ENCODE measurements at places on chromosomes 2 and 18.

DNA sequence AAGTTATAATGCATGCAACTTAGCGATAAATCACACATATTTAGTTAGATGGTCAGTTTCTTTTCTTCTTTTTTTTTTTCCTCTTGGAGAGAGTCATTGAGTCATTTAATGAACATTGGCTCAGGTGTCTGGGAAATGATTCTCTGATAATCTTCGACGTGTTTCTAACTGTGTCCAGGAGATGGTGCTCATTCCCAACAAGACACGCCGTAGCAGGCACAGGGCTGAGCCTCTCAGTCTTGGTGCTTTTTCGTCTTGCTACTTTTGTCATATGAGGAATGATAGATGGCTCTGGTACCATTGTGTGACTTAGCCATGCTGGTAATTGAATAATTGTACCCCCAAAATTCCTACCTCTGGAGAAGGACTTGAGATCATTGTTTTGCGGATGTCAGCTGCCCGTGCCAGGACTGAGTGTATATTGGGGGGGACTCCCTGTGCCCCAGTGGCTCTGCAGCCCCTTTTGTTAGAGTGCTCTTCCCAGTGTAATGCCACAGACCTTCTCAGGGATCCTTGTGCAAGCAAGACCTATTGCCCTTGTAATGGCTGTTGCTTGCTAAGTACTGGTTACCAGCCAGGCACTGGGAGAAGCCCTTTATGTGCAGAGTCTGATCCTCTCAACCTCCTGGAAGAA lies 107.6 kb upstream of the CYRIA start:
- DNase-seq = peak; percentile 66

DNA sequence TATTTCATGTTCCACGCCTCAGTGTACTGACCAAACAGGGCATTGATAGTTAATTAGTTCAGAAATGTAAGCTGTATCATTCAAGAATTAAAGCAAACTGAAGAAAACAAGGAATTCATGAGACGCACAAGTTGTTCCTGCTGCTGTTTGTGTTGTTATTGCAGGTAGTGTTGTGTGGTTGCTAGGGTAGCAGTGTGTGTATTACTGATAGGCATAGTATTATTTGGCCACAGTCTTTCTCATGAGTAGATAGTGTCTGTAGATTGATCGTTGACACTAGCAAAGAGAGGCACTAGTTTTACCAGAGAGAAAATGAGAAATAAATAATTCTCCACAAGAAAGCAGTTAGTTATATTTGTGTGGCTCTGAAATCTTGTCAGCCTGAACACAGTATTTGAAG lies 548.6 kb downstream of the LRP1B start:
- DNase-seq = no peak

DNA sequence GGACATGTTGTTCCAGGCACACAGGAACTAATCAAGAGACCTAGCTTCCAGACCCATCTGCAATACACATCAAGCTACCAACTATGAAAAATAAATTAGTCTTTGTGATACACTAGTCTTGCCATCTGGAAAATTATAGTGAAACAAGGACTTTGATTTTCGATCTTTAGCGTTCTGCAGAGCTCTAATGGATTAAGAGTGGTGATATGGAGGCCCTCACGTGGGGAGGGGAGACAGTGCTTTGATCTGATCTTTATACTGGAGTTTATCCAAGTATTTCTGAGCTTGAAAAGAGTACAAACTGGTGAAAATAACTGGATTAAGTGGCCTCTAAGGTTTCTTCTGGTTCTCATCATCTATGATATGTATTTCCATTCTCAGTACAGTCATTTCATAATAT lies 273.4 kb upstream of the CDH7 start:
- DNase-seq = no peak

GRCh38 chr2:134195341-134195740 lies 58.5 kb upstream of the MGAT5 start:
- no peak for DNase-seq

DNA sequence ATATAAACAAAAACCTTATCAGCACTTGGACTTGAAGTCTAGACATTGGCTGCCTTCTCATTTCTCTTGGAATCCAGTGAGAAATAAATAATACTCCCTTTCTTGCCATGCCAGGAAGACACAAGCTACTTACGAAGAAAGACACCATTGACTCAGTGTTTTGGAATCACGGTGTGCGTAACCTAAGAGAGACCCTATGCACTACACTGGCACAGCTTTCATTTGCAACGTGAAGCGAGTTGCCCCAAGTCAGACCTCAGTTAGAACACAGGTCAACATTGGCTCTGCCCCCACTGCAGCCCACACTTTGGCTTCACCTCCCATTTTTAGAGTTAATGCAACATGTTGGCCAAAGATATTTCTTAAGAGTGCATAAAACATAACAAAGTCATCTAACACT lies 54.2 kb downstream of the PIEZO2 start:
- DNase-seq = no peak

- no peak for DNase-seq
These were observed 126.6 kb upstream of the RMDN2 start for GRCh38 chr2:37798315-37799005.

- no peak for DNase-seq
These were observed 23.7 kb downstream of the COL6A3 start for GRCh38 chr2:237390235-237390634.

- DNase-seq = no peak
These were observed 282.1 kb upstream of the NT5C1B start for GRCh38 chr2:18871430-18871829.

All from iPS-NIHi11 (cell line).